ENCODE measurements at places on chromosomes 12 and 14.

DNA sequence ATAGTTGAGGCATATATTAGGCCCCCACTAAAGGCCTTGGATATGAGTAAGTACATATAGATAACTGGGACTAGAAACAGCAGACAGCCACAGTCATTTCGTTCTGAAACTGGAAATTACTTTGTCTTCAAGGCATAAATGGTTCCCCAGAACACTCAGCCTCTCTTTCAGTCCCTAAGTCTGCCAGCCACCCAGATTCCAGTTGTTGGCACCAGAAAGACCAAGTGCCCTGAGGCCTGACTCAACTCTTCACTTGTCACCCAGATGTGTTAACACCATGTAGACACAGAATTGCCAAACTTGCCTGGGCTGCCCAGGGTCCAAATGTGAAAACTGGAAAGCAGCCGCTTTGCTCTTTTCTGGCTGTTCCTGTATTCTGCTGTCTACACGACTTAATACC, 3.0 kb upstream of the LGALS3 start:
- no peak for DNase-seq

DNA sequence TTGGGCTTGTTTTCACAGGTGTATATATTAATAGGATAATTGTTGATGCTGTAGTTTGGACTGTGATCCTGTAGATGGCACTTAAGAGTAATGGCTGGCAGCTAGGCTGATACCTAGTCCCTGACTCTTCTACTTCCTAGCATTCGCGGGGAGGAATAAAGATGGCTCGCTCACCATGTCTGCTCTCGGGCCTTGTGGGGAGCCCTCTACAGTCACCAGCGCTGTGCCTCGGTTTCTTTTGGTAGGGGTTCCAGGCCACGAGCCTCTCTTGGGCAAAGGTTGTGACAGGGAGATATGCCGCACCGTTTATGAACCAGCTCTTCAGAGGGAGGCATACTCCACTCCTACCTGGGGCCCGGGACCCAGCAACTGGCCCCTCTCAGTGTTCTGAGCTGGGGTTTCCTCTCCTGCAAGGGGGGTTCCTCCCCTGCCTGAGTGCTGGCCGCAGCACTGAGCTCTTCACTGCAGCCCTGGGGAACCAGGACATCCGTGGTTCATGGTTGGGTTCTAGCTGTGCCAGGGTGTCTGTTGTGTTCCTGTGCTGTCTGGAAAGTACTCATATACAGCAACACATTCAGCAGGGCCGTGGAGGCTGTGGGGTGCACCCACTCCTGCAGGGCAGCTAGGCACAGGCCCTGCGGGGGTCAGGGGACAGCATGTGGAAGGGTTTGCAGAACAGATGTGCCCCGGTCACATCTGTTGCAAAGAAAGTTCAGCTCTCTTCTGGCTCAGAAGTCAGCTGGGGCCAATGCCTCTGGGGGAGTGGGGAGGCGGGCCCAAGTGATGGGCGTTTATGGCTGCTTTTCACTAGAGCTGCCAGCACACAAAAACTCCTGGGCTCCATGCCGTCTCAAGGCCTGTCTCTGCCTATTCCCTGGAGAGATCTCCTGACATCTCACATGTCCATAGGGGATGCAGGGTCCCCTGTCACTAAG, 147.9 kb downstream of the PPFIA2 start:
- DNase-seq: no peak

DNA sequence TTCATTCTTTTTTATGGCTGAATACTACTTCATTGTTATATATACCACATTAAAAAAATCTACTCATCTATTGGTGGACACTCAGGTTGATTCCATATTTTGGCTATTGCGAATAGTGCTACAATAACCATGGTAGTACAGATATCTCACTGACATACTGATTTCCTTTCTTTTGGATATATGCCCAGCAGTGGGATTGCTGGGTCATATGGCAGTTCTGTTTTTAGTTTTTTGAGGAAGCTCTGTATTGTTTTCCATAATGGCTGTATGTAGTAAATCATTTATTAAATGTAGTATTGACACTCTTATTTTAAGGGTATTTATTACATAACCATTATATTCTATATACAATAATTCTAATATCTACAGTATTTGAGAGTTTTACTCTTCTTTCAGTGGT, 43.7 kb downstream of the PTCSC3 start:
- no peak for DNase-seq

DNA sequence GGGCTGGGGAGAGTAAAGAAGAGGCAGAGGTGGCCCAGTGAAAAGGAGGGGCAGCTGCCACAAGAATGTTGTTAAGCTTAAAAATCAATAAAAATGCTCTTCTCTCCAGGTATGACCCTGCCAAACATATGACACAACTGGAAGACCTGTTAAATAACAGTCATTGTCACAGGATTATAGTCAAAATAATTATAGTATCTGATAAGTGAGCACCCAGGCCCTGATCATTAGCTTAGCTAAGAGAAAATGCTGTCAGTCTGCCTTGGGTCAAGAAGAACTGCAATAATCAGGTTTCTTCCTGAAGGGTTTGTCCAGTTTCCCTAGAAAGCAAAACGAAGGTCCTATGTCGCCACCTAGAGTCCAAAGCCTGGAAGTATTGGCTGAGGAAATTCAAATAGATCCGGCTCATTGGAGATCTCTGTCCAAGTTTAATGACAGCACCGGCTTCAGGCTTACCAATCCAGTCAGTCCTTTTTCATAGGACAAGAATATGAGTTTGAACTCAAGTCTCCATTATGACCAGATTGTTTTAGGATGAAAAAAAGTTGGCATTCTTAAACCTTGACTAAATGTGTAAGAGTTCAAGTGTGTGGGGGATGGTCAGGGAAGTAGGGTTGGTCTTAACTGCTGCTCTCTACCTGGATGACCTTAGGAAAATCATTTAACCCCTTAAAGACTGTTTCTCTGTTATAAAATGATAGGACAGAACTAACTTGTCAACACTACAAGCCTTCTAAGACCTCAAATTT, 22.5 kb upstream of the NKX2-8 start:
- DNase-seq: peak; percentile 86

GRCh38 chr12:1551496-1551895, 42.9 kb downstream of the FBXL14 start:
- no peak for DNase-seq
